IPS DF 6.9 (cell line): ENCODE measurements at places on chromosomes 13 and 19.

- no peak for DNase-seq
Measured at GRCh38 chr19:43504426-43505185, at the start of gene PHLDB3. TSS of gene PHLDB3 (minus strand) at chr19:43504746. CDS start at chr19:43504118, 628 bp downstream.

DNA sequence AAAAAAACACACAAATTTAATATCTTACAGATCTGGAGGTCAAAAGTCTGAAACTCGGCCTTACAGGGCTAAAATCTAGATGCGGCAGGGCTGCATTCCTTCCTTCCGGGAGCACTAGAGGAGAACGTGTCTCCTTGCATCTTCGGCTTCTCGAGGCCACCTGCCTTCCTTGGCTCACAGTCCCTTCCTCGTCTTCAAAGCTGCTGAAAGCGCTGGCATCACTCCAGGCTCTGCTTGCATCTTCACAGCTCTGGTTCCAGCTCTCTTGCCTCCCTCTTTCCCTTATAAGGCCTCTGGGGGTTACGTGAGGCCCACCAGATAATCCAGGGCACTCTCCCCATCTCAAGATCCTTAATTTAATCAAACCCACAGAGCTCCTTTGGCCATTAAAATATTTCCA lies 10.5 kb downstream of the XRCC1 start:
- DNase-seq = no peak

- peak; percentile 13 for DNase-seq
Measured at GRCh38 chr13:100828226-100828625, 153.6 kb upstream of the TMTC4 start.

GRCh38 chr13:50732712-50733111 lies 110.8 kb downstream of the DLEU7 start:
- no peak for DNase-seq

DNA sequence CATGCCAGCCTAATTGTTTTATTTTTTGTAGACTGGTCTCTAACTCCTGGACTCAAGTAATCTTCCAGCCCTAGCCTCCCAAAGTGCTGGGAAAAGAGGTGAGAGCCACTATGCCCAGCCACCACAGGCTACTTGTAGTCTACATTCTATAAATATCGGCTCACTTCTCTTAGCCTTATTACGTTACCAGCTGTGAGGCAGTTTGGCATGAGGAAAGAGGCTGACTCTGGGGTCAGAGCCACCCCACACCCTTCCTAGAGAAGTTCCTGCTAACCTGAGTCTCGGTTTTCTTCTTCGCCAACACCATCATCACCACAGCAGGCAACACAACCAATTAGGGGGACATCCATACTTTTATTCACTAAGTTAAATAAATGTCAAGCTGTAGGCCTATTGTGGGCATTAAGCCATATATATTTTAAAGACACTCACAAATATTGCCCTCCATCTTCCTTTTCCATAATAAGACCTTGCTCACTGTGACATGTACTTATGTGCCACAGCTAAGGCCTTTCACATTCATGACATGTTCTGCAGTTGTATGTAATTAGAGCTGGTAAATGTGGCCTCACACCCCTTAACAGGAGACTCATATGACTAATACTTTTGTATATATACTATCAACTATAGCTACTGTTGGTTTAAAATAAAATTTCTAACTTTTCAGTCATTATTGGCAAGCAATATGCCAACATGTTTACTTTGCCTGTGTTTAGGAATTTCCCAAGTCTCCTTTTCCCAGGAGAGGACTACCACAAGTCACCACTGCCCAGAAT lies 5.7 kb downstream of the SLC25A30 start:
- no peak for DNase-seq

GRCh38 chr13:93467175-93467574 lies 240.6 kb downstream of the GPC6 start:
- no peak for DNase-seq

GRCh38 chr13:97091196-97091595 lies 96.9 kb upstream of the OXGR1 start:
- DNase-seq = no peak

- DNase-seq = no peak
Measured at GRCh38 chr19:55321466-55322137, 3.5 kb downstream of the TMEM150B start.

DNA sequence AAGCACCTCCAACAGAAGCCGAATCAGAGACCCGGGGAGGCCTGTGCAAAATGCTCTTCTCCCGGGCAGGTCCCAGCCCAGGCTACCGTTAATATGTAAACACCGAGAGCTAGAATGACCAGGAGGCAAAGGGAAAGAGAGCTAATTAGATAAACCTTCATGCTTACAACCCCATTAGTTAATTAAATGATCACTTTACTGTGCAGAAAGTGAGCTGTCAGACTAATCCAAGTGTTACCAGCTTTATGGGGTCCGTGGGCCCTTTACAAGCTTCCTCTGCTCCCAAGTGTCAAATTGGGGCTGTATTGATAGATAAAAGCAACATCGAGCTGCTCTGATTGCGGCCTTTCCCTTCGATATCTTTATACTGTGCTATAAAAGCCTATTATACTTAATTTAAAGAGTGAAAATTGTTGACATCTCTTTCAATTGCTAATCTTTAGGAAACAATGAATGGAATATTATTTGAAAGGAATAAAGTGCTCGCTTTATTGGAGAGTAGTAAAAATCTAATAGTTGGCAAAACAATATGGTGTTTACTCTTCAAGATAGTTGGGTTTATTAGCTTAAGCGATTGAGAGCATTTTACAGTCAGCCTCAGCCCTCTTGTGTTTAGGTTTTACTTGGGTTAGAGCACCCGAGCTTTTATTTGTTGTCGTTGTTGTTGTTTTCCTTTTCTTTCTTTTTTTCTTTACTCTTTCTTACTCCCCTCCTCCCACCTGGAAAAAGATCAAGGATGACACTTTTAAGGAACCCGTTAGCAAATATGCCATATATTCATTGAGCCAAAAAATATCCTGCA lies 189.3 kb upstream of the GPR12 start:
- no peak for DNase-seq

DNA sequence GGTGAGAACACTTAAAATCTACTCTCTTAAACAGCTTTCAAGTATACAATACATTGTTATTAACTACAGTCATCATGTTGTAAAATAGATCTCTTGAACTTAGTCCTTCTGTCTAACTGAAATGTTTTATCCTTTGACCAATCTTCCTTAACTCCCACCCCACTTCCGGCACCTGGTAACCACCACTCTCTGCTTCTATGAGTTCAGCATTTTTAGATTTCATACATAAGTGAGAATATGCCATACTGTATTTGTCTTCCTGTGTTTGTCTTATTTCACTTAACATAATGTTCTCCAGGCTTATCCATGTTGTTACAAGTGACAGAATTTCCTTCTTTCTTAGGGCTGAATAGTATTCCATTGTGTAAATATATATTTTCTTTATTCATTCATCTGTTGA lies 144.1 kb upstream of the TRPC4 start:
- no peak for DNase-seq

GRCh38 chr13:73984201-73984600 lies 150.0 kb downstream of the KLF12 start:
- DNase-seq = no peak

GRCh38 chr13:34730961-34731360 lies 211.1 kb upstream of the NBEA start:
- DNase-seq = no peak

- no peak for DNase-seq
Measured at GRCh38 chr19:16037424-16038195, 38.7 kb upstream of the TPM4 start.

GRCh38 chr19:1082165-1082927 lies 12.8 kb downstream of the POLR2E start:
- DNase-seq = no peak

DNA sequence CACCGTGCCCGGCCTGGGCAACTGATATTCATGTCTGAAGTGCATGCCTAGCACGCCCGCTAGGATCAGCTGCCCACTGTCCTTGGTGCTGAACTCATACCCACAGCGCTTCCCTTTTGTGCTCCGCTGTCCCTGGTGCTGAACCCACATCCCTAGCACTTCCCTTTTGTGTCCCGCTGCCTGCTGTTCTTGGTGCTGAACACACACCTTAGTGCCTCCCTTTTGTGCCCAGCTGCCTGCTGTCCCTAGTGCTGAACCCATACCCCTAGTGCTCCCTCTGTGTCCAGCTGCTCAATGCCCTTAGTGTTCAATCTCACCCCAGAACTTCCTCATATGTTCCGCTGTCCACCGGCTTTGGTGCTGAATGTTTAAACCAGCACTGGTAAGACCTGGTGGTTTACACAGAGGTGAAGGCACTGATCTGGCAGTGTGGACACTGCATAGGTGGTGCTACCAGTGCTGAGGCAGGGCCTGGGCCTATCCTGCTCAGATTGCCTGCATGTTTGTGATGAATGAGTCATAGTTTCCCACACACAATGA lies 26.3 kb upstream of the SIGLEC11 start:
- DNase-seq = peak; percentile 94

GRCh38 chr13:43339805-43340550 lies 316.6 kb downstream of the DNAJC15 start:
- DNase-seq = no peak

GRCh38 chr19:20558011-20558410 lies 7.6 kb downstream of the ZNF737 start:
- no peak for DNase-seq

DNA sequence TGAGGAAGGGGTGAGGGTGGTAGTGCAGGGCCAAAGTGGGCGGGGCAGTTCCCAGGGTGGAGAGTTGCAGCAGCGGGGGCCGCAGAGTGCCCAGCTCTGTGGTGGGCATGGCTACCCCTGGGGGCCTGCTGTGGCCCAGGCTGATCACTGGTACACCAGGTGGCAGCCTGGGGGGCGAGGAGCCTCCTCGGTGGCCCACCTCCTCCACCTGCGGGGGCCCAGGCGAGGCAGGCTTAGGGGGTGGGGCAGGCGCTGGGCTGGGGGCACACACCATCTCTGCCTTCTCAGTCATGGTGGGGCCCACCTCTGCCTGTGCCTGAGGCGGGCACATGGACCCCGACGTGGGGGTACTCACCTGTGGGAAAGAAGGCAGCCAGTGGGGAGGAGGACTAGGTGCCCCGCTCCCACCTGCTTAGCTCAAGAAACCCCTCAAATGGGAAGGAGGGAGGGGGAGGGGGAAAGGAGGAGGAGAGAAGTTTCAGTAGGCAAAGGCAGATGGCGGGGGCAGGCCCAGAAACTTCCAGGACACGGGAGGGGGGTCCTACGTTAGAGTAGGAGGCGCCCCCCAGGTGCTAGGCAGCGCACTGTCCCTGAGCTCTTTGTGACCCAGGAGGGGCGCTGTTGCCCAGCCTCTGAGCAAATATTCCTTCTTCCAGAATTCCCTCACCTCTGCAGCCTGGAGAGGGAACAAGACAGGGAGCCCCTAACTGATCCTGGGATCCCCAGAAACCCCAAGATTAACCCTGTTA lies 1.6 kb downstream of the LYL1 start:
- no peak for DNase-seq

DNA sequence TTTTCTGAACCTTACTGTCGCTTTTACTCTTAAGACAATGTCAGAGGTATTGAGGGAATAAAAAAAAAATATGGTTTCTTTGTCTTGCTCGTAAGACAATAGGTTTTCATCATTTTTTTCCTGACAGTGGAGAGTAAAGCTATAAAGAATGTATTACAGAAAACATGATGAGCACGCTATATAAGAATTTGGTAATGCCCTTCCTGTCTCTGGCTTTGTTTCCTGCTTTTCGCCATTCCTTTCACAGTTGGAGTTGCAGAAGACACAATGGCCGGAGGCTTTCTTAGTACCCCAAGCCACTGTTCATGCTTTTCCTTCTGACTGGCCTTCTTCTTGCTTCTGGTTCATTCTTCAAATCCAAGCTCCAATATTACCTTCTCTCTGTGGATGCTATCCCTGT lies 101.0 kb upstream of the DACH1 start:
- DNase-seq = peak; percentile 47

- DNase-seq = no peak
Measured at GRCh38 chr13:30303269-30303668, 4.1 kb downstream of the KATNAL1 start.

- DNase-seq = no peak
Measured at GRCh38 chr19:56980906-56981305, 138.9 kb upstream of the USP29 start.

- no peak for DNase-seq
Measured at GRCh38 chr13:72562686-72563085, 164.7 kb downstream of the MZT1 start.

DNA sequence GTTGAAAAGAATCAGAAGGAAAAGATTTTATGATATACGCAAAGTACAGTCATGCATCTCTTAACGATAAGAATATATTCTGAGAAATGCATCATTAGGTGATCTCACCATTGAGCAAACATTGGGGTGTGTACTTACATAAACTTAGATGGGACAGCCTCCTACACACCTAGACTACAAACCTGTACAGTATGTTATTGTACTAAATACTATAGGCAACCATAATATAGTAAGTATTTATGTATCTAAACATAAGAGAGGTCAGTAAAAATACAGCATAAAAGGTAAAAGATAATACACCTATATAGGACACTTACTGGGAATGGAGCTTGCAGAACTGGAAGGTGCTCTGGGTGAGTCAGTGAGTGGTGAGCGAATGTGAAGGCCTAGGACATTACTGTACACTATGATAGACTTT lies 254.6 kb downstream of the SPRY2 start:
- no peak for DNase-seq

GRCh38 chr13:46964789-46965527 lies 68.1 kb upstream of the HTR2A start:
- no peak for DNase-seq

- DNase-seq = no peak
Measured at GRCh38 chr19:17001603-17002183, 24.9 kb downstream of the CPAMD8 start.

DNA sequence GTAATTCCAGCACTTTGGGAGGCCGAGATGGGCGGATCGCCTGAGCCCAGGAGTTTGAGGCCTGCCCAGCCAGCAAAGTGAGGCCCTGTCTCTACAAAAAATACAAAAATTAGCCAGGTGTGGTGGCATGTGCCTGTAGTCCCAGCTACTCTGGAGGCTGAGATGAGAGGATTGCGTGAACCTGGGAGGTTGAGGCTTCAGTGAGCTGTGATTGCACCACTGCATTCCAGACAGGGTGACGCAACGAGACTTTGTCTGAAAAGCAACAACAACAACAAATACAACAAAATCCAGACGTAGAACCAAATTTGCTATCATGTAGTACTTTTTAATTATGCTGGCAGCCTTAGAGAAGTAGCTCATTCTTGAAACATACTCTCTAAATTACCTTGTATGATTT lies 277.1 kb downstream of the KLF5 start:
- no peak for DNase-seq

DNA sequence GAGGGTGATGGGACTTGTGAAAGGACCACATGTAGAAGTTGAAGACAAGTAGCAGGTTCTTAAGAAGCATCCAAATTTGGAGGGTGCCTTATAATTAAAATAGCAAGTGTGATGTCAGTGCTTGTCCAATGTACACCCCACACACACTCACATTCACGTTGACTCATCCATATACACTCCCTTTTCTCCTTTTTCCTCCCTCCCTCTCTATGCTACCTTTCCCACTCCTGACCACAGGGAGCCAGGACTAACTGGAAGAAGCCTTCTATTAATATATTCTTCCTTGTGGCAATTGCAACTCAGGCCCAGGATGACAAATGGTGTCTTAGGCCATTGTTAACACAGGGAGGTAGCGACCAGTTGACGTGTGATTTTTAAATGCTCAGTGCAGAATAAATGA lies 16.3 kb upstream of the GPR183 start:
- no peak for DNase-seq

GRCh38 chr19:18450931-18451836 lies 13.3 kb upstream of the ISYNA1 start:
- DNase-seq = no peak
